Stimulated activated CD4-positive, alpha-beta T cell treated with anti-CD3 and anti-CD28 coated beads, TNF-alpha, amount 100 ng/mL, for 1 hour (primary cell): ENCODE measurements at places on chromosomes 5 and 9.

DNA sequence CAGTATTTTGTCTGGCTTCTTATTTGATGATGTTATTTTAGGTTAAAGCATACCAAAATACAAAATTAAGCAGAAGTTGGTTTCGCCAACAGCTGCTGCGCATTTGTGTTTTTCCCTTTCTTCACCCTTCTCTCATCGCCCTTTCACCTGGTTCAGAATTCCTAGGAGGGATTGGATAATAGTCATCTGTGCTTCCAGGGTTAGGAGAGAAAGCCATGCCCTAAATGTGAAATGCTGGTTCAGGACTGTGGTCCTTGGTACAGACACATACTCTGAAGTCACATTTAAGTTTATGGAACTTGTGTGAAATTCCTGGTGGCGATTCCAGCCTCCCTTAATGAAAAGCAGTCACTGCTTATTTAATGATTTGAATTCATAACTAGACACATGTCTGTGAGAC lies 7.7 kb downstream of the MAST4 start:
- DNase-seq, result no peak

GRCh38 chr9:81424431-81424830 lies 264.9 kb downstream of the TLE1 start:
- DNase-seq, result no peak

GRCh38 chr5:163978897-163979296 lies 473.5 kb downstream of the MAT2B start:
- no peak for DNase-seq

GRCh38 chr9:70924895-70925547 lies 196.4 kb downstream of the TRPM3 start:
- DNase-seq, result no peak

DNA sequence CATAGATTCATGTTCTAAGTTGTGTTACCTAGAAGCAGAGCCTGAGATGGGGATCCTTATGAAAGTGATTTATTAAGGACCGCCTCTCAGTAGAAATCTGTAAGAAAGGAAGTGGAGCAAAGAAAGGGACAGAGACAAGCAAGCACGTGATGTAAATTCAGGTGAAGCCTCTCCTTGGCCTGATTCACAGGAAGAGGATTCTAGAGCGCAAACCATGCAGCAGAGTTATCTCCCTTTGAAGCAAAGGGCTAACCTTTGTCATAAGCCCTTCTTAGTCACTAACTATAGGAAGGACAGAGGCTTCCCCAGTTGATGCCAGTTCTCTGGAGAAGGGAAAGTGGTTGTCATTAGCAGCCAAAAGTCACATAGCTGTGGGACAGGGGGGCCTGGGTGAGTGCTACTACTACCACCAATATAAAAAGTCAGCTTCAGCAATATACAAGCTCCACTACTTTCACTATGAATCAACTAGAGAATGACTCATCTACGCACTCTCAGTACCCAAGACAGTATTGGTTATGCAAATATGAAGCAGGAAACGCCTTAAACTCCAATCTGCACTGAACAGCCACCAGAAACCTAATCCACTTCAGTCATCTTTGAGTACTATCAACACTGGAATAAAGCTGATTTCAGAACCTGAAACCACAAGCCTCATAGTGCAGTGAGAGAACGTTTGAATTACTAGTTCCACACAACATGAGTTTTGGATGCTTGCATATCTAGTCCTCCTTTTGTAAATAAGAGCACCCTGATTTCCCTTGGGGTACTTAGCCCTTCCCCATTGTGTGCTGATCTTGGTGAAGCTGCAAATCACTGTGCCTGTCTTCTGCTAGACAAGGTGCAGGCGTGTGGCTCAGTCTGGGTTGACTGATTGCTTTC lies 162.7 kb downstream of the ZNF608 start:
- no peak for DNase-seq

DNA sequence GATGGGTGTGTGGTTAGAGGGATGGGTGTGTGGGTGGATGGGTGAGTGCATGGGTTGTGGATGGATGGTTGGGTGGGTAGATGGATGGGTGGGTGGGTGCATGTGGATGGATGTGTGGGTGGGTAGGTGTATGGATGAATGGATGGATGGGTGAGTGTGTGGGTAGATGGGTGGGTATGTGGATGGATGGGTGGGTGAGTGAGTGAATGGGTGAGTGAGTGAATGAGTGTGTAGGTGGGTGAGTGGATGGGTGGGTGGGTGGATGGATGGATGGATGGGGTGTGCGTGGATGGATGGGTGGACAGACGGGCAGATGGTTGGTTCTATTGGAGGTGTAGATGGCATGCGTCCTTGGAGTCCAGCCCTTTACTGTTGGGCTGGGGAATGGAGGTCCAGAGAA lies 17.2 kb downstream of the STKLD1 start:
- DNase-seq, result no peak

DNA sequence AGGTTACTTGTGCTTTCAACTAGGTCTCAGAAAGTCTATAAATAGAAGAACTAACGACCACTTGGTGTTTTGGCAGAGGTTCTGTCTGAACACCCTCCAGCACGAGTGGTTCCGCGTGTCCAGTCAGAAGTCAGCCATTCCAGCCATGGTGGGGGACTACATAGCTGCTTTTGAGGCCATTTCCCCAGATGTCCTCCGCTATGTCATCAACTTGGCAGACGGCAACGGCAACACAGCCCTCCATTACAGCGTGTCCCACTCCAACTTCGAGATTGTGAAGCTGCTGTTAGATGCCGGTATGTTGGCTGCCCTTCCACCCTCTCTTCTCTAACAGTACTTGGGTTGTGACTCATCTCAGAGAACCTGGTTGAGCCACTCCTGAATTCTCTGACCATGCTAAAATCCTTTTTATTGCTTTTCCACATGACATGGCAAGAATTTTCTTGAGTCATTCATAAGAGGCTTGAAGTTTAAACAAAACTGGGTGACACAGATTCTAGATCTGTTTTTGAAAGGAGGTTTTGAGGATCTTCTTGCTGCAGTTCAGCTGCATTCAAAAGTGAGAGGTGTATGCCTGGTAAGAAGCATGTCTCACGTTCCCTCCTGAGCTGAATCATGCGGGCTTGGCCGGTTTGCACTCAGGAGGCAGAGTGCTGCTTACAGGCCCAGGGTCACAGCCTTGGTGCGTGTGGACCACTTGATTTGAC lies 103.1 kb upstream of the DMRT1 start:
- DNase-seq, result no peak

- no peak for DNase-seq
Observed at GRCh38 chr9:98885575-98886295, 58.0 kb upstream of the COL15A1 start.

DNA sequence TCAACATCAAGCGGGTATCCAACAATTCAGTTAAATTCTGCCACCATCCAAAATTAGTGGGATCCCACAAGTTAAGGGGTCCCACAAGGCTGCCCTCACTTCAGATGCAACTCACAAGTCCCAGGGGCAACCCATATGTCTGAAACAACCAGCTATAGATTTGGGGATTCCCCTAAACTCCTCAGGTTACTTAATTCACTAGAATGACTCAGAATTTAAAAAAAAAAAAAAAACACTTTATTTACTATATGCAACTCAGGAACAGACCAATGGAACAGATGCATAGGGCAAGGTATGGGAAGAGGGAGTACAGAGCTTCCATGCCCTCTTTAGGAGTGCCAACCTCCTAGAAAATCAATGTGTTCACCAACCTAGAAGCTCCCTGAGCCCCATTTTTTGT lies 15.1 kb downstream of the AUH start:
- DNase-seq, result no peak

DNA sequence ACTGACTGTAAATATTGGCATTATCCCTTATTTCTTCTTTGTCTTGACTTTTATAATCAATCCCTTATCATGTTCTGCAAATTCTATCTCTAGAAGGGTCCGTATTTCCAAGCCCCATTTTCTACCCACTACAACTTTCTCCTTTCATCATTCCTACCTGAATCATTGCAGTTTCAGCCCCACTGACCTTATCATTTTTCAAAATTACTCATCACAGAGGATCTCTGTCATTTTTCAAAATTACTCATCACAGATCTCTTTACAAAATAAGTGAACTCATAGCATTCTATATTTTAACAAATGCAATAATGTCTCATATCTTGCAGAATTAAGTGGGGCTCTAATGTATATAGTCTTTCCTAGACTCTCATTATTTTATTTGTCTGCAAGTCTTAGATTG lies 256.9 kb upstream of the COX7C start:
- DNase-seq, result no peak
